SHP77 treated with DMSO at 0.1 percent for 48 hours (cell line): ENCODE measurements at places on chromosomes 6 and 20.

DNA sequence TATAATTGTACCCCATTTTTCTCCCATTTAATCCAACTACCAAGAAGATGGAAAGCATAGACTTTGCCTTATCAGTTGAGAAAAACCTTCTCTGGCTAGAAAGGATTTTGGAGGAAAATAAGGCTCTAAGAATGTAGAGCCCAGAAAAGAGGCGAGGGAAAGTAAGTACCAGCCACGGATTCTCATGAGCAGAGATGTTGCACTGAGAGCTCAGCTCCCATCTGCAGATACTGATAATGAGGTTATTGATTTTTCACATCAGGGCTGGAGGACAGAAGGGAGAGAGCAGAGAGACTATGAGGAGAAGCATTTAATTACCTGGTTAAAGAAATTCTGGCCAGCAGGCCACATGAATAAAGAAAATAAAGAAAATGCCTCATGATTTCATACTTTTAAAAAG is 104.4 kb upstream of the FAM184A start:
- no peak for DNase-seq

- DNase-seq: no peak
These were observed 686.7 kb downstream of the COL12A1 start for GRCh38 chr6:74519163-74519562.

GRCh38 chr6:149366267-149366921 is 33.7 kb upstream of the SUMO4 start:
- DNase-seq: no peak

- DNase-seq: no peak
These were observed 86.0 kb upstream of the SLC2A12 start for GRCh38 chr6:134138226-134138975.

DNA sequence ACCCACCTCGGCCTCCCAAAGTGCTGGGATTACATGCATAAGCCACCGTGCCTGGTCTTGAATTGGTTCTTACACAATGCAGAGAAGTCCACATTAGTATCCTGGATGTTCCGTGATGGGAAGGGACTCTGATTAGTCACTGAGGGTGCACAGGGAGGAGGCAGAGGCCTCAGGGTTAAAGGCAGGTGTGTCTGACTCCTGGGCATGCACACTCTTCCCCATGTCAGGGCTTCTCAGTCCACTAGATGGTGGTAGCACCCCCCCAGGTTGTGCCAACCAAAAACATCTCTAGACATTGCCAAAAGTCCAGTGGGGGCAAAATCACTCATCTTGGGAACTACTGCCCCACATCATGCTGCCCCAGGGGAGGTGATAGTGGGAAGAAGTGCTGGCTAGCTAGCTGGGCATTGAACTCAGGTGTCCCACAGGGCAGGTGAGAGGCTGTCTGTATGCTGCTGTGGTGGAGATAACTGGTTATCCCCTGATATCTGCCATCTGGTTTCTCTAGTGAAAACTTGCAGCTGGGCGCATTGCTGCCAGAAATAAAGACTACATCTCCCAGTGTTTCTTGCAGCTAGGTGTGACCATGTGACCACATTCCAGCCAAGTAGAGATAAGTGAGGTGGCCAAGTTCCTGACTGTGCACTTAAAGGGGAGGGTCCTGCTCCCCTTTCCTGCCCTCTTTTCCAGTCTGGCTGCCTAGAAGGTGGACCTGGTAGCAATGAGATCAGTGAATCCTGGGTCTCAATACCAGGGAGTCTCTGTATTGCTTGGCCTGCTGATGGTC is 8.4 kb upstream of the NSFL1C start:
- no peak for DNase-seq

DNA sequence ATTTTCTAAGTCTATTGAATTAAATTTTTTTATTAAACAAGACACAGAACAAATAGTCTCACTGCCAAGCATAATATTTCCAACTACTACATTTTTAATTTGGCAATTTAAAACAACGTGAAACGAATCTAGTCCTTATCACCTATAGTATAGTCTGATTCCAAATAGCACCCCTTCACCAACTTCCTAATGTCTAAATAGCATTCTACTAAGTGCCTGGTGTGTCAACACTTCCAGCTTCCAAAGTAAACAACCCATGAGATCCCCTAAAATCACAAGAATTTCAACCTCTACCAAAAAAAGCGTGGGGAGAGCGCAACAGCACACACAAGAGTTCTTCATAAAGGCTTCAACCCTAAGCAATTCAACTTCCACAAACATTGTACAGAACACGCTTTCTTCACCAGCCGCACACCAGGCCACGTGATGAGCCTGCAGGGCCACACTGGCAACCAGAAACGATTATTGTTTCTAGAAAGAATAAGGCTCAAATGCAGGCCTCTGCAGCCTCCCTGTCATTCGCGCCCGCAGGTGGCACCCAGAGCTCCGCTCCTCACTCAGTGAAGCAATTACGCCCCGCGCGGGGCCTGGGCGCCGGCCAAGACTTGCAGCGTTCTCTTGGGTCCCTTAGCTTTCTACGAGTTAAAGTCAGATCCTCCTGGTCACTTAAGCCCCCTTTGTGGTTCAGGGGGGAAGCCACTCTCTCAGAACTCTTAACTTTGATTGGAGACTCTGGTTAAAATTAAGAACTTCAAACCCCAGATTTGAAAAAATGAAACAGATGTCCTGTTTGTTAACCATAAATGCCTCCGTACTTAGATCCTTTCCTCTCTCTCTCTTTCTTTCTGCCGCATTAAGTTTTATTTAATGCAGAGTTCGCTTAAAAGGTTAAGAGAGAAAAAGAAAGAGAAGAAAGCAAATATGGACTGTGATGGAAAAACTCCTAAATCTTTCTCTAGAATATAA is 18.3 kb downstream of the SIM1 start:
- DNase-seq: peak; percentile 76

DNA sequence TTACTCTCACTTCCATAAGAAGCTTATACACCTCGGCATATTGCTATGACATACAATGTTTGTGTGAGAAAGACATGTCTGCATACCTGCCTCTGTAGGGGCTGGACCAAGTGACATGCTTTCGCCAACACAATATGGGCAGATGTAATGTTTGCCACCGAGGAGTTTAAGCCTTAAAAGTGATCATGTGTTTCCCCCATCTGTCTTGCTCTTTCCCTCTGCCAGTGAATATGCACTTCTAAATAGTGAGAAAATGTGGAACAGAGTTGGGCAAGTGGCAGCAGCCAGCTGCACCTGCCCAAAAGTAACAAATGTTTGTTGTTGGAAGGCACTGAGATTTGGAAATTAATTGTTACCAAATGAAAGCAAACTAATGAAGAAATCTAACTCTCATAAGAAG is 274.8 kb upstream of the BTBD3 start:
- no peak for DNase-seq

DNA sequence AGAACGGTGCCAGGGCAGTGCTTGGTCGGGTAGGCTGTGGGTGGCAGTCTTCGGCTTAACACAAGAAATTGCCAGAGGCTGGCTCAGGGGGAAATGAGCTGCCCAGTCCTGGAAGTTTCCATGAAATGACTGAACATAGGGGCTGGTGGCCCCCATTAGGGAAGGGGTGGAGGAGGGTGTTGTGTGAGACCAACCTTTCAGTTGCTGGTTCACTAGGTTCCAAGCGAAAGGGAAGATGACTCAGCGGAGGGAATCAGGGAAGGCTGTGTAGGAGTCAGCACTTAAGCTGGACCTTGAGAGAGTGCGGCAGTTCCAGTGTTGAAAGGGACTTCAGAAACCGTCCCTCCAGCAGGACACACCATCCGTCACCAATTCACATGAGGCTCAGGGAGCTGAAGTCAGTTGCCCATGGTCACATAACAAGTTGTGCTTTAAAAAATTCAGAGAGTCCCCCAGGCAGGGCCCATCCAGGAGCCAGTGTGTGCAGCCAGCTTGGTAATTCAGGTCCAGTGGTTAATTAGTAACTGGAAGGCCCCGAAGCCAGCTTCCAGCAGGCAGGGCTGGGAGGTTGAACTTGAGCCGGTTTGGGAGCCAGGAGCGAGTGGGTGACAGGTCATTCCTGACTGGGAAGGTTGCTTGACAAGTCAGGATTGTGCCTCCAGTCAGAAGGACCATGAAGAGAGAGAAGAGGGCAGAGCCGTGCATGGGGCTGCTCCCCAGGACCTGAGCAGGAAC is at the start of gene SGK2:
Gene SGK2, plus strand, starts transcription at position 616 of the 735 bp plus-strand sequence. CDS start 7,469 bp downstream, outside the sequence.
- DNase-seq: no peak

DNA sequence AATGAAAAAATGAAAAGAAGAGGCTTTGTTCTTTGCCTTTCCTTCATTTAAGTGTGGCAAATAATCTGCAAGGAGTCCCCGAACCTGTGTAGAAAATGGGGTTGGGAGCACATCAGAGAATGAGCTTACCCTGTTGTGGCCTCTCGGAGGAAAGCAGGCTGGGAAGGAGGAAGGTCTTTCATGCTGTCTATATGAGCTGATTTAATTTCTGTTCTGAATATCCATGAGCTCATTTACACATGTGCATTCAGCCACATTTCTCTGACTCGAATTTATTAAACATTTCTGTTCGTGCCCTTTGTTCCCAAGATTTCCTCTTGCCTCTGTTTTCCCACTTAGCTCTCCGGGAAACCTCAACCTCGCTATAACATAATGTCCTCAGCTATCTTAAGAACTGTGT is 584.4 kb upstream of the CDH4 start:
- no peak for DNase-seq

- no peak for DNase-seq
These were observed 242.7 kb downstream of the CLIC5 start for GRCh38 chr6:45772886-45773495.

GRCh38 chr20:15895126-15895525 is 678.1 kb downstream of the KIF16B start:
- no peak for DNase-seq

DNA sequence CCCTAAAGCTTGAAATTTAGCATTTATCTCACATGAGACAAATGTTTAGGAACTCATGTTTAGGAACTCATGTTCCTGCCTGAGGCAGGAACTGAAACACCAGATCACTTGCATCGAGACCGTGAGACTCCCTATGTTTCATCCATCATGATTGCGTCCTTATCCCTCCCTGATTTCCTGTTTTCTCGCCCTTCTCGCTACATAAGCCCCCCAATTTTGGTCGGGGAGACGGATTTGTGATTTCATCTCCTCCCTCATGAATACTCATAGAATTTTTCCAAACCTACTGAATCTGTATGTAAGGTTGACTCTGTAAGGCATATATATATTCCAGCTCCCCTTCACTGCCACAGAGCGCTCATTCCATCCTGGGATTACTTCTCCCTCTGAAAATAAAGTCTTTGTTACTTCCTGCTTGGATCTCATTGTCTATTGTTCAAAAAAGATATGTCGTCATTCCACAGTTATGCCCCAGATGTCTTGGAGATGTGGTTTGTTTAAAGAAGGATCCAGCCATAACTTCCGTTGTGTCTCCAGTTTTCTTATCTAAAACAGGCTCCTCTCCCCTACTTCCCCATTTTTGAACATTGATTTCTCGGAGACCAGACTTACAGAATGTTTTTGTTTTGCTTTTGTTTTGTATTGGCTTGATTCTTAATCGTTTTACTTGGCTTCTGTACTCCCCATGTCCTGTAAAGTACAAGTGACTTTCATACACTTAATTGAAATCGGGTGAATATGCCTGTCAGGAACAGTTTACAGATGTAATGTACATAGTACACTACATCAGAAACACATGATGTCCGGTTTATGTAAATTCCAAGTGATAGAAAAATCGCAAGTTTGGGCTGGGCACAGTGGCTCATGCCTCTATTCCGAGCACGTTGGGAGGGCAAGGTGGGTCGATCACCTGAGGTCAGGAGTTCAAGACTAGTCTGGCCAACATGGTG is 118.7 kb downstream of the HFE start:
- no peak for DNase-seq

- peak; percentile 94 for DNase-seq
These were observed 390.2 kb downstream of the UTRN start for GRCh38 chr6:144675231-144675861.

DNA sequence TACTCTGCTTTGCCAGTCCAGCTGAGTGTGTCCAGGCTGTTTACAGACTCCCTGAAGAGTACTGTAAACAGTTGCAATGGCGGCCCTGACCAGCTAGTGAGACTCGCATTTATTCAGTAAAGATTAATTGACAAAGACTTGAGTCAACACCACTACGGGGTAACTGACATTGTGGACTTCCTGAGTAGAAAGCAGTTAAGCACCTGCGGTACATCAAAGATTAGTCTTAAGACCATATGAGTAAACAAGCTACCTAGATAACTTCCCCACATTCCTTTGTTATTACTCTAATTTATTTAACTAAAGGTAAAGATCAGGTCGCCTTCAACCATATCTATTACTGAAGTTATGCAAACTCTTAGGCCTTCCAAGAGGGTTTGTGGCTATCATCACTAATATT is 12.6 kb downstream of the VPS52 start:
- no peak for DNase-seq

DNA sequence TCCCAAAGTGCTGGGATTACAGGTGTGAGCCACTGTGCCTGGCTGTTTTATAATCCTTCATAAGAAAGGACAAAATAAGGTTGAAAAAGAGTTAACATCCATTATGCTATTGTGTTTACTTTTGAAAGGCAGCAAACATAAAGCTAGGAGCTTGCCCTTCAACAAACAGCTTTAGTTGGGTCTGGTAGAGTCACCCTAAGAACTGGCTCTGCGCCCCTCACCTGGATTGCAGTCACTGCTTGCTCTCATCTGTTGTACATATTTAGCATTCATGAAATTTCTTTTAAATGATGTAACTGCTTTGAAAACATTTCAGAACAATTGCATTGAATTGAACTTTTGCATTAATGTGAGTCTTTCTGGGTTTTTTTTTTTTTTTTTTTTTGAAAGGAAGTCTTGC is 38.9 kb downstream of the JARID2 start:
- no peak for DNase-seq

GRCh38 chr6:31005249-31006020 is 4.8 kb upstream of the MUC22 start:
- DNase-seq: no peak
